ENCODE measurements at places on chromosomes 1 and 21.
A peak's percentile ranks its signal among the peaks of the same experiment; 100 is the strongest.

GRCh38 chr1:205245096-205245495 is 17.4 kb downstream of the TMCC2 start:
- DNase-seq = no peak

DNA sequence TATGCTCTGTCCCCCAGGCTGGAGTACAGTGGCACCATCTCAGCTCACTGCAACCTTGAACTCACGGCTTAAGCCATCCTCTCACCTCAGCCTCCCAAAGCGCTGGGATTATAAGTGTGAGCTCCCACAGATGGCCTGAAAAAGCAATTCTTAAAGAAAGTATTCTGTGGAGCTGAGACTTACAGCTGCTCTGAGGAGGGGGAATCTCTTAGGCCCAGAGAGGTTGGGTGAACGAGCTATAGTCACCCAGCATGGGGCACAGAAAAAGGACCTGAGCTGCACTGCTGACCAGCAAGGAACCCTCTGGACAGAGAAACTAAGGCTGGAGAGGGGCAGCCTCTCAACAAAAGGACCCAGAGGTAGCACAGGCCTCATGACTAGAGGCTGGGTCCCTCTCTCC is 1.3 kb downstream of the PAQR7 start:
- DNase-seq = no peak

- DNase-seq = no peak
Observed at GRCh38 chr1:190277107-190277506, 200.6 kb downstream of the BRINP3 start.

DNA sequence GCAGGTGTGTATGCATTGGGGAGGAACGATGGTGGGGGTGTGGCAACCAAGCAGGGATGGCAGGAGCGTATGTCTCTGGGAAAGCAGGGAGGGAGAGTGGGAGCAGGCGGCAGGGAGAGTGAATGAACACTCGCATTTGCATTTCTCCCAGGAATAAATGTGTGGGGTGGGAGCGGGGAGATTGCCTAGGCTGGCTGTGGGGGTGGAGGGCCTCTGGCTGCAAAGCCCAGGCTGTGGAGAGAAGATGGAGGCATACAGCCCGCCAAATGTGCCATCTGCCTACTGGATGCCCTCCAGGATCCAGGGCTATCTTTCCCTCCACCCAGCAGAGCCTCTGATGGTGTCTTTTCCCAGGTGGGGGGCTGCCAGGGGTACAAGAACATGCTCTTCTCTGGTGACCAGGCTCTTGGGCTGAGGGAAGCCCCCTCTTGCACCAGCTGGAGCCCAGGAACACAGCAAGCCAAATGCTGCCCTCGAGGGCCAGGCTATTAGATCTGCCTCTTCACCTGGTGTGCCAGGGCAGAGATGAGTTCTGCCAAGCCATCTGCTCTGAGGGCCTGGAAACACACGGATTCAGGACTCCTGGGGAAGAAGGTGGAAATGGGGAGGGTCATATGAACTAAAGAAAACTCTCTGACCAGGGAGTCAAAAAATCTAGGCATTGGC is 1.7 kb upstream of the OPTC start:
- DNase-seq = no peak

GRCh38 chr1:236957235-236957634 is 47.0 kb downstream of the MT1HL1 start:
- DNase-seq = no peak

- no peak for DNase-seq
Observed at GRCh38 chr1:48808496-48808895, 31.8 kb upstream of the BEND5 start.

DNA sequence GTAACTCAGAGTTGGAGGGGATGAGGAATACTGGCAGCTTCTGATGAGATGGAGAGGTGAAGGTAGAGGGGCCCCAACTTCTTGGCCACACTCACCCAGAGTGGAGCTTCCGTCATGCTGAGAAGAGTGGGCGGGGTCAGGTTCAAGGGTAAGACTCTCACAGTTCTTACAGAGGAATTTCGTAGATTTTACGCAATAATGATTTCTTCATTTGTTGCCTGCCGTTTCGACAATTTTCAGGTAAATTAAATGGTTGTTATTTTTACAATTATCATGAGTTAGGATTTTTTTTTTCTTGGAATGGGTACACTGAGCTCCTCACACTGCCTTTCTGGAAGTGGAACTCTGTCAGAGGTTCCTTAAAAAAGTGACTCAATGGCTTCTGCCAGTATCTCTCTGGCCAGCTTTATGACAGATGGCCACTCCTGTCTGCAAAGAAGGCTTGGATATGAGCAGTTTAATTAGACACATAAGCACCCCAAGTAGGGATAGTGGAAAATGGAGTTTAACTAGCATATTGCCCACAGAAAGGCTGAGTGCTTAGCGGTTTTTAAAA is 13.8 kb upstream of the NLRP3 start:
- DNase-seq = no peak

DNA sequence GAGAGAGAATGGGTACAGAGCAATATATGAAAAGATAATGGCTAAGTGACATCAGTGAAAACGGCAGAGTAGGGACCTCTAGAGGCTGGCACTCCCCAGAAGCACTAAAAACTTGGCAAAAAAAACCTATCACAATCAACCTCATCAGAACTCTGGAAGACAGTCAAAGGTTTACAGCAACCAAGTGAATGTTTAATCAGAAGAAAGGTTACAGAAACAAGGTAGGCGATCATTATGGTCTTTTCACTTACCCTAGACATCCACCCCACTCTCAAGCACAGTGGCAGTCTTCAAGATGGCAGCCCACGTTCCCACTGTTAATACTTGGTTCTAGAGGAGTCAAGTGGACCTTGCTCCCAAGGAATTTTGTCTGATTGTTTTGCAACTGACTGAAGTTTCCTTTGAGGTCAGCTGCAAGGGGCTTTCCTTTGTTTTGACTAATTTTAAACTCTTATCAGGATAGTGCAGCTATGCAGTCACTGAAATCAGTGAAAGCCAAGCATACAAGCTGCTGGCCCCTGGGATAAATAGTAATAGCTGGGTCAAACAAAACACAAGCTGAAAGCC is 7.2 kb downstream of the KIFAP3 start:
- DNase-seq = no peak

- no peak for DNase-seq
Observed at GRCh38 chr1:102472520-102472919, 475.8 kb upstream of the OLFM3 start.

- peak; percentile 44 for DNase-seq
Observed at GRCh38 chr1:68116643-68117235, 66.3 kb upstream of the DIRAS3 start.

DNA sequence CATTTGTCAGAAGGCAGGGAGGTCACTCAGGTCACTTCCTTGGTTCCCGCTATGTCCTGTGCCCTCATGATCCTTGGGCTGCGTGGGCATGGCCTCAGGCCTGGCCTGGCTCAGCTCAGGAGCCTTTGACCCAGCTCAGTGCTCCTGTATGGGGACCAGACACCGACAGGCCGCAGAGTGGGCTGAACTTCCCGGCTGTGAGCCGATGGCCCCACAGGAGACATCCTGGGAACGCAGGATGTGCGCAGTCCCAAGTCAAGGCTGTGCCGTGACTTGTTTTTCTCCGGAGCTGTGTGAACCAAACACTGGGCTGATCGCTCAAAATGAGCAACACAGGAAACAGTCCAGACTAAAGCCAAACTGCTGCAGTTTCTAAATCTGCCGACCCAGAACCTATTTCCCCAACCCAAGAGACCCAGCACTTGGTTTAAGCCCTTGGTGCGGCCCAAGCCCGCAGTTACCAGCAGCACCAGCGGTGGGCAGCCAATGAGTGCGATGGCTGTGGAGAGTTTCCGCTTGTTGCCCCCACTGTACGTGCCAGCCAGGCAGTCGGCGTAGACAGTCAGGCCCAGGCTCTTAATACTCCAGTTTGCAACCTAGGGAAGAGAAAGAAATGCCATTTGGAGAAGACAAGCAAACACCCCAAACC is 92.3 kb upstream of the GCLM start:
- no peak for DNase-seq

DNA sequence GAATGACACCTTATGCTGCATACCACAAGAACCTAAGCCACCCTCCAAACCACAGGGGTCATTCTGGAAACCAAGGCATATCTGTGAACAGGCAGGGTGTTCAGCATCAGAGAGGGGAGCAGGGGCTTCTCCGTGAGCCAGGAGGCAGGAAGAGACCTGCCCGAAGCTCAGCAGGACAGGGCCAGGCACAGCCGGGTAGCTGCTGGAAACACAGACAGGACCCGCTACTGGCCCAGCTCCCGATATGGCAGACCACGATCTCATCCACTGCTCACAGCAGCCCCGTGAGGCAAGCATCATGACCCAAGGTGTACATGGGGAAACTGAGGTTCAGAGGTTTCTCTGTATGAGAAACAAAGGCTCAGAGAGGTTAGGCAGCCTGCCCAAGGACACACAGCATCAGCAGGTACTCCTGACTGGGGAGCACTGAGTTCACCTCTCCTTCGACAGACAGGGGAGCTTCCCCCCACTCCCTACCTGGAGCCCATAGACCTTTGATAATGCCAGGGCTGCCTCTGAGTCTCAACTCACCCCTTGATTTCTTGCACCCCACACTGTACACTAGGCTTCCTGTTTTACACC is 317.7 kb downstream of the MATN1 start:
- DNase-seq = no peak

DNA sequence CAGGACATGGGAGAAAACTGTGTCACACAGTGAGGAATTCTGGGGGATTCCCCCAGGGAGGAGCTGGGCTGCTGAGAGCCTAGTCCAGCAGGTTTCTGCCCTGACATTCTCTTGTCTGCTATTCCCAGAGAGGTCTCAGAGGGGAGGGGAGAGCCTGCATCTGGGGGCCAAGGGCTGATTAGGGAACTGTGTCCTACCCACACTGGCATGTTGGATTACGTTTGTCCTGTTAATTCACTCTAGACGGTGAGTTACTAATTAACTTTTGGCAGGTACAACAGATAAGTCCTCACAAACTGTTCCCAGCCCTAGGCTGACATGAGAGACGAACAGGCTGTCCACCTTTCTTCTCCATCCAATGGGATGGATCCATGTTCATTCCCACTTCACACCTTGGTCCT is 2.6 kb upstream of the SH3BGRL3 start:
- no peak for DNase-seq

- DNase-seq = no peak
Observed at GRCh38 chr1:85628791-85629531, 48.4 kb downstream of the CCN1 start.

- DNase-seq = peak; percentile 74
Observed at GRCh38 chr1:1291548-1292441, 11.6 kb downstream of the SCNN1D start.

GRCh38 chr1:218346391-218347204 is 1.5 kb downstream of the TGFB2 start:
- DNase-seq = peak; percentile 32

DNA sequence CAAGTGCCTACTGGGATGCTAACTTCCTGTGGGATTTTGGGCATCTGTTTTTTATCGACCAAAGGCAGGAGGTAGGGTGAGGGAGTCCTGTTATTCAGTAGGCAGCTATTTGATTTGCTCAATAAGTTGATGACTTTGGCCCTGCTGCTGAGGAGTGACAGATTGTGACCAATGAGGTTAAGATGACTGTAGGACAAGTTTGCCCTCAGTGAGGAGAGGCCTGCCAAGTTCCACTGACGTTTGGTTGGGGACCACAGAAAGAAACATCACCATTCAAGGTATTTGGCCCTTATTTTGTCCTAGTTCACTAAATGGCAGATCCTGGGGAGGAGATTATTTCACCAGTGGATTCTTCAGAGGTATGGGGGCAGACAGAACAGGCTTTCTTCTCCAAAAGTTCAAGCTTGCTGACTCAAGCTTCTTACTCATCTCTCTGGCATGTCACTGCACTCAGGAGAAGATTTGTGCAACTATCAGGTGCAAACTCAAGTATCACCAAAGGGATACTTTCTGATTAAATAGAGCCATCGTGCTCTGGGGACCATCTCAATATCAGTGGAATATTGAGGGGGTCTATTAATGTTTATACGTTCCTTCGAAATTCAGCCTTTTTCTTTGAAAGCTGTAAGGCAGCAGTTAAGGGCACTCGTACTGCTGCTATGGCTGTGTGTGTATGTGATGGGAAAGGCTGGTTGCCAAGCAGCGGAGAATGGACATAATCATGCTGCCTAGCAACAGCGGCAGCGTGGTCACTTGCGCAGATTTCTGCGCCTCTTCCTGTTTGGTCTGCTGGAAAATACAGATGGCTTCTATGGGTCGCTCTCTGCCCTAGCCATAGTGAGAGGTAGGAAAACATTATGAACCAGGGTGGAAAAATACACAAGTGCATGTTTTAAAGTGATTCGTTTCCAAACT is 78.7 kb downstream of the PBX1 start:
- no peak for DNase-seq

DNA sequence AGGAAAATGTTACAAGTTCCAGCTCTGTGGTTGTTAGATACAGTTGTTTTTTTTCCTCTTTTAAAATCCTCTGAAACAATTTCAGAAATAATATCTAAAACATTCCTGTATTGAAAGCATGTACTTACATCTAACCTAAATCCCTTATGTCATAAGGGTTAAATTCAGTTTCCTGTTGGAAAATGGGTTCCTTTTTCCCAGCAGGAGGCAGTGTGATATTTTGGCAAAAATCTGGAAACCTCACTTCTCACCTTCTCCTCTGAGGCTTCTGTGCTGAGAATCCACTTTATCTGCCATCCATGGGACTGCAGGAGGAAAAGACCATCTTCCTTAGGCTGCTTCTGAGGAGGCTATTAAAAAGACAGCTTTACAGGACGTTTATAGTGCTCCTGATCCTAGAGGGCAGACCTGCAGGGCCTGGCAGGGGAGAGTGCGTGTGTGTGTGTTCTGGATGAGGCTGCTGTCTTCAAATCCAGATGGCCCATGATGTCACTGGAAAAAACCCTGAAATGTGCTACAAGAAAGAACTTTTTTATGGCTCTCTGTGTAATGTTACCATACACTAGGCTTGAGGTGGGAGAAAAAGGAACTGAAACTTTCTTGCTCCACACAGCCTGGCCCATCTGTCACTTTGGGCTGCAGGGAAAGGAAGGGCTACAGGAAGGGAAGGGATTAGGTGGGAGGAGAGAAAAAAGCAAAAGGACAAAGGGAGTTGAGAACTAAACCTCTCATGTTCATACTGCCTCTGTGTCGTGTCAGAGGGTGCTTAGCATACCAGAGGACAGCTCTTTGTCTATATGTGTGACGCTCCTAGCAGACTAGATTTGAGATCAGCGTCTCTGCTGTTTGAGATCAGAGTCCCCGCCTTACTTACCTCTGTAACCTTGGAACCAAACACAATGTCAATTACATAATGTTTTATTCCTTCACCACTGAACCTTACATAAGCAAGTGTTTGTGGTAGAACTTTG is 379.2 kb upstream of the SPAG17 start:
- no peak for DNase-seq

DNA sequence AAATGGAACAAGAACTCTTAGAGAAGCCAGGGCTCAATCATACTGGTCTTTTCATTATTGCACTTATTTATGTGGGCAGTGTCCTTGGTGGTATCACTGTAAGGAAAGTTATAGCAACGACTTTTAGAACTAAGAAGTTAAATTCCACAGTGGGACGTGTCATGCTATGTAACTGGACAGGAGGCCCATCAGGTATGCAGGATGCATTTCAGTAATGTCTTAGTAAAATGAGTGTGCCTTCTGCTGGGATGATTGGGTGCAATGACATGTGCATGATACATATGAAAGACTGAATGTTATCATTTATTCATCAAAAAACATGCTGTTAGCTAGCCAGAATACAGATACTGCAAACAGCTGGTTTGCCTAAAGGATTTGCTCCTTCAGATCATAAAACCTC is 6.9 kb upstream of the ATP1B1 start:
- DNase-seq = no peak

GRCh38 chr21:33020558-33021100 is 5.1 kb upstream of the OLIG2 start:
- DNase-seq = no peak

GRCh38 chr1:2554621-2555387 is 1.4 kb upstream of the TNFRSF14 start:
- peak; percentile 75 for DNase-seq
